ENCODE measurements at places on chromosomes 2 and 18.

GRCh38 chr2:28348149-28348567 is 44.5 kb upstream of the FOSL2 start:
- no peak for DNase-seq

- DNase-seq, result no peak
These were observed 1.7 kb downstream of the EGR4 start for GRCh38 chr2:73291461-73292315.

DNA sequence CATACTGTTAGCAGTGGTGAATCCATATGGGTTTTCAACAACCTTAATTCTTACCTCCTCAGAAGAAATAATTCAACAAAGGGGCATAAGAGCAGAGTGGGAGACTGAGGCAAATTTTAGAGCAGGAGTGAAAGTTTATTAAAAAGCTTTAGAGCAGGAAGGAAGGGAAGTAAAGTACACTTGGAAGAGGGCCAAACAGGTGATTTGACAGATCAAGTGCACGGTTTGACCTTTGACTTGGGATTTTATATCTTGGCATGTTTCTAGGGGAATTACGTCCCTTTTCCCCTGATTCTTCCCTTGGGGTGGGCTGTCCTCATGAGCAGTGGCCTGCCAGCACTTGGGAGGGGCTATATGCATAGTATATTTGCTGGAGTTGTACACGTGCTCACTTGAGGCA is 280.5 kb downstream of the MBD5 start:
- peak; percentile 4 for DNase-seq

- no peak for DNase-seq
These were observed 556.7 kb upstream of the FSIP2 start for GRCh38 chr2:185181901-185182300.

GRCh38 chr2:102155703-102156515 is 13.4 kb downstream of the IL1R1 start:
- no peak for DNase-seq

GRCh38 chr18:51712821-51713220 is 515.3 kb upstream of the MEX3C start:
- peak; percentile 49 for DNase-seq
